Stimulated activated naive CD8-positive, alpha-beta T cell treated with anti-CD3 and anti-CD28 coated beads, Interleukin-15, Interleukin-2, amounts not matched to agents 100 U/mL and 50 U/mL, for 24 hours (primary cell): ENCODE measurements at places on chromosomes 3 and 15.

DNA sequence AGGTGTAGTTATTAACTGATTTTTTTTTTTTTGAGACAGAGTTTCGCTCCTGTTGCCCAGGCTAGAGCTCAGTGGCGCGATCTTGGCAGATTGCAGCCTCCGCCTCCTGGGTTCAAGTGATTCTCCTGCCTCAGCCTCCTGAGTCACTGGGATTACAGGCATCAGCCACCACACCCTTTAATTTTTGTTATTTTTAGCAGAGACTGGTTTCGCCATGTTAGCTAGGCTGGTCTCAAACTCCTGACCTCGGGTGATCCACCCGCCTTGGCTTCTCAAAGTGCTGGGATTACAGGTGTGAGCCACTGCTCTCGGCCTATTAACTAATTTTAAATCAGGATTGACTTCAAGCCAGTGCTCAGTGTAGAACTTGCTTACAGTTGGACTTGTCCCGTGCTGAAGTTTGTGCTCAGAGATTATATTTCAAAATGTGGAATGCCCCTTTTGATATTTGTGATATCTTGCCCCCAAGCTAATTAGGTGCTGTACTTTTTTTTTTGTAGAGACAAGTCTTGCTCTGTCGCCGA, 6.0 kb downstream of the SKIL start:
- no peak for DNase-seq

- DNase-seq = no peak
These were observed 331.7 kb downstream of the RBMS3 start for GRCh38 chr3:29612536-29612935.

DNA sequence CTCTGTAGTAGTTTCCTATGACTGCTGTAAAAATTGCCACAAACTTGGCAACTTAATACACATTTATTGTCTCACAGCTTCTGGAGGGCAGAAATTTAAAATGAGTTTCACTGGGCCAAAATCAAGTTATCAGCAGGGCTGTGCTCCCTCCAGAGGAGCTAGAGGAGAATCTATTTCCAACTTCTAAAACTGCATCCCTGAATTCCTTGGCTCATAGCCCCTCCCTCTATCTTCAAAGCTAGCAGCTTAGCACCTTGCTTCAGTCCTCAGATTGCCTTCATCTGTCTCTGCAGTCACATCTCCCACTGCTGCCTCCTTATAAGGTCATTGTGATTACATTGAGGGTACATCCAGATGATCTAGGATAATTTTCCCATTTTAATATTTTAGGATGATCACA, 17.8 kb upstream of the GADL1 start:
- no peak for DNase-seq

DNA sequence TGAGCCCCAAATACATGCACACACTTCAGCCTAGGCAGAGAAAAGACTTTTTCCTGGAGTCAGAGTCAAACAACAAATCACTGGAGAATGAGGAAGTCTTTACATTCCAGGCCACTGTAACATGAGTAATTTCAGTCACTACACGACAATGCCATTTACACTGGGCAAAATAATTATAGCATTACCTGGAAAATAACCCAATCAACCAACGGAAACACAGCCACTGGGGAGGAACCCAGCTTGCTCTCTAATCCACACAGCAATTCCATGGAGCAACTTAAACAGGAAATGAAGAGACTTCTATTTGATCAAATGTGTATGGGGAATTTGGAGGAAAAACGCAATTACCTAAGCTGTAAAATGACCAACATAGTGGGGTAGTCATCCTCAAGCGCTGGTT, 15.2 kb downstream of the FSTL1 start:
- DNase-seq = no peak

DNA sequence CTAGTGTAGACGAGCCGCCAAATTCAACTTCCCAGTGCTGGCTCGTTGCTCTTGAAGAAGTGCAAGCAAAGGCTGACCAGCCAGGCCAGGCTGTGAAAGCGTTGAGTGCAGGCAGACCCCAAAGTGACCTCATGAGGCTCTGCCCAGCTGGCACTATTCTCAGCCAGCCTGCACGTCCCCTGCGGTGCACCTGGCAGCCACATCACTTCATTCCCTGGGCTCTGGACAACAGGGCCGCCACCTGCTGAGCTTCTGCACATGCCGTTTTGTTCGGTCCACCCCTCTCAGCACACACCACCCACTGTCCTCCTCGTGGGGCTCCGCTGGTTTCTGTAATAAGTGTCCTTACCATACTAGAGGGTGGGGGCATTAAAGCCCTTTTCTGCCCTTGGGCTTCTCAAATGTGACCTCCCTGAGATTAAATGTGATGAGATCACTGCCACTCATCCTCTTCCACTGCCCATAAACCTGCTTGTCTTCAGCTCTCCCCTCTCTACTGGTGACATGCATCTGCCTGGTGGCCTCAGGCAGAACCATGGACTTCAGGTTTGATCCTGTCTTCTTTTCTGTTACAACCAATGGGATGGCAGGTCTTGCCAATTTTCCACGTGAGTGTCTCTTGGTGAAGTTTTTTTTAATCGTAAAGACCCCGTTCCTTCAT, 6.1 kb downstream of the RASGRF1 start:
- no peak for DNase-seq

GRCh38 chr3:12224181-12225147, 64.4 kb upstream of the PPARG start:
- DNase-seq = no peak

- DNase-seq = no peak
These were observed 173.8 kb upstream of the TLE3 start for GRCh38 chr15:70271422-70272088.

DNA sequence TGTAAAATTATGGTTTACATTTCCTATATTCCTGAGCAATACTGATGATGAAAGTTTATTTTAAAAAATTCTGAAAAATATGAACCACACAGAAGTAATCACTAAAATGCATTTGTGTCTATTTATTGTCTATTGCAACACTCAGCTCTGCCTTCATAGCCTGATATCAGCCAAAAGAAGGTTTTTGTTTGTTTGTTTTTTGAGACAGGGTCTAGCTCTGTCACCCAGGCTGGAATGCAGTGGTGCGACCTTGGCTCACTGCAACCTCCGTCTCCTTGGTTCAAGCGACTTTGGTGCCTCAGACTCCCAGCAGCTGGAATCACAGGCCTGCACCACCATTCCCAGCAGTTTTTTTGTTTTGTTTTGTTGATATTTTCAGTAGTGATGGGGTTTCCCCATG, 1560.2 kb downstream of the SI start:
- no peak for DNase-seq

- no peak for DNase-seq
These were observed 40.7 kb downstream of the TMEM212 start for GRCh38 chr3:171883893-171884279.

DNA sequence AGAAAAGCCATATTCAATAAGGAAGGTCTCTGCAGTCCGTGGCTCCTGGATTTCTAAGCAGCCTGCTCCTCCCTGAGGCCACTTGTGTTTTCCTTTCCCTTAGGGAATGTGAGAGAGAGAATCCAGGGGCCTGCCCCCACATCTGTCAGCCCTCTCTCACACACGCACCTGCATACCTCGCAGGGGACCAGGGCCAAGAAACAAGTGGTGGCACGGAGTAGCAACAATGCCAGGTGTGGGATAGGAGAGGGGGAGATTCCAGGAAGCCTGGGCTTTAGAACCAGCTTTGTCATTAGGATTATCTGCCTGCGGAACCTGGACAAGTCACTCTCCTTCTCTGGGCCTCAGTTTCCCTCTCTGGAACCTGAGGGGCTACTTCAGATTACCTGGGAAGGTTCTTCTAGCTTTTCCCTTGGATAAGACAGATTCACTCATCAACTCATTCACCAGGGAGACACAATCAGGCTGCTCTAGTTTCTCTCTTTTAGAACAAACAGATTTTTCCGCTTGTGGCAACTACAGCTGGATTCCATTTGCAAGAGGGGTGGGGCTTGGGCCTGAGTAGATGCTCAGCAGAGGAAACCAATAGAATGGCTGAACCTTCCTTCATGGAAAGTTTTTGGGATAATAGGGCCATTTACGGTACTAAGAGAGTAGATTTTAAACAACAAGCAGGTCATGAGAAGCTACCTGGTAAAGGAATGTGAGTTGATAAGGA, 19.5 kb downstream of the BCL6 start:
- DNase-seq = no peak

DNA sequence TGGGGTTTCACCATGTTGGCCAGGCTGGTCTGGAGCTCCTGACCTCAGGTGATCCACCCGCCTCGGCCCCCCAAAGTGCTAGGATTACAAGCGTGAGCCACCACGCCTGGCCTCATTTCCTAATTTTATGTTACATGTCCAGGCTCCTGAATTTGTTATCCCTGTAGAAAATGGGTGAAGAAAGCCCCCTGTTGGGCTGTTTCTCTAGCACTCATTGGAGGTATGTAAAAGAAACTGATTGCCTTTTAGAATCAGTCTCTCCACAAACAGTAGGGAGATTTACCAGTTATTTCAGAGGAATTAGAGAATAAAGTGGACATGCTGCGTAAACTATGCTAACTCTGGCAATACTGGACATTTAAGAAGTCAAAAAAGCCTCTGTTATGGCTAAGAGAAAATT, 364.1 kb upstream of the TBL1XR1 start:
- DNase-seq = no peak

DNA sequence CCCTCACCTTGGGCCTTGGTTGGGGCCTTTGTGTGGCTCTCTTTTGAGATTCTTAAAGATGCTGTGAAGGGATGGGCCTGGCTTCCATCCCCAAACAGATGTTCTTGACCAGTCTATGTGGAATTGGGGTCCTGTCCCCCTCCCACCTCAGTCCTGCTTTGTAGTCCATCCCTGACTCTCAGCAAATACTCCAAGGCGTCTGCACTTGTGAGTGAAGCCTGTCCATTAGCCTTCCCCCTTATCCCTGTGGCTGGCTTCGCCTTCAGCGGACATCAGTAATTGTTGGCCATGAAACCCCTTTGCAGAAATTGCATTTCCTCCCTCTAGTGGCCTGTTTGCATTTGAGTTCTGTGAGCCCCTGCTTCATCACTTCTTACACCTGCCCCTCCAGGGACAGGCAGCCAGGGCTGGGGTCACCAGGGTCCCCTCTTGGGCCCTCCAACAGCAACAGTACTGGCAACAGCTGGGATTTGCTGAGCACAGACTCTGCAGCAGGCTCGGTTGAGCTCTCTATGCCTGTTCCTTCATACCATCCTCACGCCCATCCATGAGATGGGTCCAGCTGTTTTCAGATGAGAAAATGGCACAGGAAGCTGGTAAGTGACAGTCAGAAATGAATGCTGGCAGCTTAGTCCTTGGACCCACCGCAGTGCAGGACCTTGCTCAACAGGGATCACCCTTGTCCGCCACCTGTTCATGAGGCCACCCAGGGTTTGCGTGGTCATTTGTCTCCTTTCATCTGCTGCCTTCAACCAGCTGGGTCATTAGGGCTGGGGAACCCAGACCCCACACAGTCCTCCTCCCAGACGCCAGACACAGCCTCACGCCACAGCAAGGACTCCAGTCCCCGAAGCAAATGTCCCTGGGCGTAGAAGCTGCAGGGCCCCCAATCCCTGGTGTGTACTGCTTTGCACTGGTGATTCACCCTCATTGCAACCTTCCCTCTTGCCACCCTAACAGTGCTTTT, 8.9 kb upstream of the LRRK1 start:
- no peak for DNase-seq

DNA sequence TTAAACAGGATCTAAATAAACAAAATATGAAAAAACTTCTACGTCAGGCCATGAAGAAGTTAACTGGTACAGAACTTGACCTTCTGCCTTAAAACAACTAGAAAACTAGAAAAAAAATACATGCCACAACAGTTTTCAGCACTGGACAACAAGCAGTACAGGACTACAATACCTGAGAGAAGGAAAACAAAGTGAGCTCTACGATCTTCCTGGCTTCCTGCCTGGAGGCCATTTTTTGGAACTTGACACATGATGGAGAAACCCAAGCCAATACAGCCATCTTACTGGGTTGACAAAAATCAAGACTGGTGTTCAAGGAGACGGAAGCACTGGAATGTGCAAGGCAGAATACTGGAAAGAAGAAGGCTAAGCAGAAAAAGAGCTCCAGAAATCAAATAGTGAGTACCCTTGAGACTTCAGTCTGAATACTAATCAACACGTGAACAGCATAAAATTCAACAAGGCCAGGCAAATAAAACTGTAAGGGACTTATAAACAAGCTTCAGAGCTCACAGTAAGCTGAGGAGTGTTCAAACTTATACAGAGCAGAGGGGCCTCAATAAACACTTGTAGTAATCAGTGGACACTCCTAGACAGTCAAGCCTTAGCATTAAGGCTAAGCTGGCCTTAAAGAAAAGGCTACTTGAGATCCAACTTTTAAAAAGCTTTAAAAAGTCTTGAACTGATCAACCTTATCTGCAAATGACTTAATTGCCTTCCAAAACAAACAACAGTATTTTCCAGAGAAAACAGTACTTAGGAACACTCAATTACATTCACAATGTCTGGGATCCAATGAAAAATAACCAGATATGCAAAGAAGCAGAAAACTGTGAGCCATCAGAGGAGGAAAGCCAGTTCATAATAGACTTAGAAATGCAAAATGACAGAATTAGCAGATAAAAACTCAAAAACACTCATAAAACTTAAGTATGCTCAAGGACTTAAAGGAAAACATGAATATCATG, 63.2 kb downstream of the DLG1 start:
- DNase-seq = no peak

DNA sequence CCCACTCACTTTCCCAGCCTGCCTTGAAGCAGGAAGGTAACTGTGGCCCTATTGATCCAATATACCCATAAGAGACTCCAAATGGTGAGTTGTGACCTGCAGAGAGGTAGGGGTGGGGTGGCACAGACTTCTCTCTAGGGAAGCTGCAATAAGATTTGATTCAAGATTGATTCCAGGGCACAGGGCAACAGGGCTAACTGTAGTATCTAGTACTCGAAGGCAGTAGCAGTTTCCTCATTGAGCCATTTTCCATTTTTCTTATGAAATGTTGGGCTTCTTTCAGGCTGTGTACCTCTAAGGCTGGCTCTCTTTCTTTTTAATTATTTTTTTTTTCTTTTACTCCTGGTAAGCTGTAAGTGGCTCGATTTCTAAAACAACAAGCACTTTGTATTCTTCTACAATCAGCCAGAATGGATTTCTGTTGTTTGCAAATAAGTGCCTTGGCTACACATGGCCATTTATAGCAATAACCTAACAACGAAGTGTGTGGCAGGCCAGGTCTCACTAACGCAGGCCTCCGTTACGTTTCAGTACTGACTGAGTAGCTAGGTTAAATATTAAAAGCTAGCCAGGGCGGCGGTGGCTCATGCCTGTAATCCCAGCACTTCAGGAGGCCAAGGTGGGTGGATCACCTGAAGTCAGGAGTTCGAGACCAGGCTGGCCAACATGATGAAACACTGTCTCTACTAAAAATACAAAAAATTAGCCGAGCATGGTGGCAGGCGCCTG, 19.3 kb downstream of the CCDC12 start:
- DNase-seq = no peak

- no peak for DNase-seq
These were observed 620.3 kb upstream of the AGTR1 start for GRCh38 chr3:148077318-148077923.

DNA sequence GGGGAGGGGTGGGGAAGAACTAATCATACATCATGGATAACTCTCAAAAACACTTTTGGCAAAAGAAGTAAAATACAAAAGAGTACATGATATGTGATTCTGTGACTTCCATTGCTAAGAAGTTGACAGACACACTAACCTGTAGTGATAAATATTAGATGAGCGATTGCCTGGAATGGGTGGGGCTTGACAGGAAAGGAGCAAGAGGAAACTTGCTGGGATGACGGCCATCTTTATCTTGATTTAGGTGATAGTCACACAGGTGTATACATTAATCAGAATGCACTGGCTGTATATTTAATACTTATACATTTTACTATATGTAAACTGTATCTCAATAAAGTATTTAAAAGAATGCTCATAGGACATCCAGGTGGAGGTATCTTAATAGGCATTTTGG, 13.1 kb downstream of the PARL start:
- DNase-seq = no peak

- DNase-seq = no peak
These were observed 11.9 kb downstream of the CFAP161 start for GRCh38 chr15:81146006-81146405.
